T-helper 1 cell (primary cell): ENCODE measurements at places on chromosomes 3 and 15.
A peak's percentile ranks its signal among the peaks of the same experiment; 100 is the strongest.

DNA sequence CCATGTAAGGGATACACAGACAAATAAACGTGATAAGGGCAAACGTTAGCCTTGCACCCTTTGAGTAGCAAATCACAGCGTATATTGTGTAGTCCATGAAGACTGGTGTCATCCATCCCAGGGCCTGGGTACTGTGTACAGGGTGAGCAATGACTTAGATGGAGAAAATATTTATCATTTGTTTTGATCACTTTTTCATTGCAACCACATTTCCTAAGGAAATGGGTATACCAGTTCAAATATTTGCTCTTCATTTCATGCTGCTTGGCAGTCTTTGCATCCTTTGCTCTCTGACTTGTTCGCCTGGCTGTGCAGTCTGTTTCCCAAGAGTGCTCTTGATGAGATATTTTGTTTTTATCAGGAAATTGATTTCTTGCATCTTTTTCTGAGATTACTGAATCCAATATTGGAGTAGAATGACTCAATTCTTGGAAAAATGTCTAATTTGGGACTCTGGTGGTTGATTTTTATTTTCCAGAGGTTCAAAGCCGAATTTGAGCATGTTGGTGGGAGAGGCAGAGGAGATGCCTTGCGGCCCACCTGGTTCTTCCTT is 424.6 kb upstream of the SEMA6D start:
- DNase-seq: no peak

- no peak for DNase-seq
Observed at GRCh38 chr15:100082761-100083402, 258.9 kb downstream of the ADAMTS17 start.

DNA sequence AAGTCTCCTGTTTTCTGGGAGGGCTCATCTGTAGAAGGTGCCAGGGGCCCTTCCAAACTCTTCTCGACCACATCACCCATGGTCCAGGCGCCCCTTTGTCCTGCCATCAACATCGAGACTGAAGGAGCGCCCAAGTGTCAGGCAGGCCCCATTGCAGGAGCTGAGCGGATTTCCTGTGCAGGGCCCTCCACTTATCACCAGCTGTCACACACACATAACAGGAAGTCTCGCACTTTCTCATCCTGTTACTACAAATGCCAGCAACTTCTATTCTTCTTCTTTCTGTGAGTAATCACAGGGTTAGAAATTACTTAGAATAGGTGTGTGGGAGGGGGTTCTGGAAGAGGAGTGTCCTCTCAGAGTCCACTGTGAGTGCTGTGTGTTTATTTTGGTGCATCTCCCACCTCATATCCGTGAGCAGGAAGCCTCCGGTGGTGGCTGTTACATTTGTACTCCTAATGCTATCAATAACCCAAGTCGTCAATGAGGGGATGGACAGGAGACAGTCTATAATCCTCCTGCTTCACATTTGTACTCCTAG is at the start of gene KLHL6:
Gene KLHL6 (minus strand): TSS at position 166 of the 541 bp plus-strand sequence. CDS start 53 bp downstream, at position 113.
- DNase-seq: peak; percentile 26

GRCh38 chr3:12005951-12006625 is 1.9 kb downstream of the SYN2 start:
- DNase-seq: no peak

DNA sequence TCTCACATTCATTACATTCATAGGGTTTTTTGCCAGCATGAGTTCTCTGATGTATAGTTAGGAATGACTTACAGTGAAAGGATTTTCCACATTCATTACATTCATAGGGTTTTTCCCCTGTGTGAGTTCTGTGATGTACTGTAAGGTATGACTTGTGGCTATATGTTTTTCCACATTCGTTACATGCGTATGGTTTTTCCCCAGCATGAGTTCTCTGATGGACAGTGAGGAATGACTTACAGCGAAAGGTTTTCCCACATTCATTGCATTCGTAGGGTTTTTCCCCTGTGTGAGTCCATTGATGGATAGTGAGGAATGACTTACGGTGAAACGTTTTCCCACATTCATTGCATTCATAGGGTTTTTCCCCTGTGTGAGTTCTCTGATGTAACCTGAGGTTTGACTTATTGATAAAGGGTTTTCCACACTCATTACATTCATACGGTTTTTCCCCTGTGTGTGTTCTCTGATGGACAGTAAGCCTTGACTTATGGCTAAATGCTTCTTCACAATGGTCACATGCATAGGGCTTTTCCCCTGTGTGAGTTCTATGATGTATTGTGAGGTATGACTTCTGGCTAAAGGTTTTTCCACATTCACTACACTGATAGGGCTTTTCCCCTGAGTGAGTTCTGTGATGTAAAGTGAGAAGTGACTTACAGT is 47.4 kb downstream of the ZNF717 start:
- DNase-seq: no peak

- no peak for DNase-seq
Observed at GRCh38 chr3:55128225-55128823, 200.5 kb upstream of the LRTM1 start.

- DNase-seq: no peak
Observed at GRCh38 chr15:35932531-35932930, 386.6 kb upstream of the DPH6 start.

DNA sequence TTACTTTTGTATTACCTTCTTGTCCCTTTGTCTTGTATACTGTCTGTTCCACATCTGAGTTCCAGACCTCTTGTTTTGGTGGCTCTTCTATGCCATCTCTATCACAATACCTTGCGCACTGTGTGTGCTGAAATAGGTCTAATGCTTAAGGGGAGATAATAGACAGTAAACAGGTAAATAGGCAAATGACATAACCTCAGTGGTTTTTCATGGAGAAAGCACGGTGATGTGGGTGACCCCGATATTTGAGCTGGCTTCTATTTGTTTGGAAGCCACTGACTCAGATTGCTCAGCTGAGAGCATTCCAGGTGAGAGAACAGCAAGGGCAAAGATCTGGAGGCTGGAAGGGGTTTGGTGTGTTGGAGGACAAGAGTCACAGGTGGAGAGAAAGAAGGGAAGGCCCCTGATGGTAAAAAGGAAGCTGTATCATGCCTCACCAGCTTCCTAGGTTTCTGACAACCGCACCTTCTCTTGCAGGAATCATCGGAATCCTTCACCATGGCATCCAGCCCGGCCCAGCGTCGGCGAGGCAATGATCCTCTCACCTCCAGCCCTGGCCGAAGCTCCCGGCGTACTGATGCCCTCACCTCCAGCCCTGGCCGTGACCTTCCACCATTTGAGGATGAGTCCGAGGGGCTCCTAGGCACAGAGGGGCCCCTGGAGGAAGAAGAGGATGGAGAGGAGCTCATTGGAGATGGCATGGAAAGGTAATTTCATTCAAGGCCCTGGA is 795 bp downstream of the MCM2 start:
- DNase-seq: no peak

GRCh38 chr3:195385526-195385925 is 57.3 kb downstream of the ACAP2 start:
- DNase-seq: no peak

DNA sequence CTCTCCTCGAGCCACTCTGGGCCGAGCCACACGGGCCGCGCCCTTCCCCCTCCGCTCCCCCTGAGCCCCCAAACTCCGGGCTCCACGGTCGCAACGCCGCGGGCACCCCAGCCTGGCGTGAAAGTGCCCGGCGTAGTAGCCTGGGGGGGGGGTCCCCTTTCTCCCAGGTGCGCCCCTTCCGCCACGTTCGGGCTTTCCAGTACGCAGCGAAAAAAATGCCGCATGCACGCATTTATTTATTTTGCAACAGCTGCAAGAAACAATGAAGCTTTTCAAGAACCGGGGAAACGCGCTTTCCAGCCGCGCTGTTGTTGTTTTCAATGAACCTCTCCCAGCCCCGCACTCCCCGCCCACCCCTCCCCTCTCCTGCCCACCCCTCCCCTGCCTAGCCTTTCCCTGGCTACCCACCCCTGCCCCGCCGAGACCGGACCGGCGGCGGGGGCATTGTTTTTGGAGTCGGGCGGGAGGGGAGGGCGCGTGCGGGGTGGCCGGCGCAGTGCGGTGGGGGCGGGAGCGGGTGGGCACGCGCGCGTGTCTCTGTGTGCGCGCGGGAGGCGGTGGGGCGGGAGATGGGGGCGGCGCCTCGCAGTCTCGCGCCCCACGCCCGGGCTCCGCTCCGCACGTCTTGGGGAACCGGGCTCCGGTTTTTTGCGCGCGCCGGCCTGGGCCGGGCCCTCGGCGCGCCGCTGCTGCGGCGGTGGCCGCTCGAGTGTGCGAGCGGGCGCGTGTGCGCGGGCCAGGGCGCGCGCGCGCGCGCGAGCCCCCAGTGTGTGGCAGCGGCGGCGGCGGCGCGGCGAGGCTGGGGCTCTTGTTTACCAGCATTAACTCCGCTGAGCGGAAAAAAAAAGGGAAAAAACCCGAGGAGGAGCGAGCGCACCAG is at the start of gene IGF1R:
Gene IGF1R (plus strand): TSS at position 766 of the 880 bp plus-strand sequence. CDS start 1,043 bp downstream, outside the sequence.
- DNase-seq: peak; percentile 84

DNA sequence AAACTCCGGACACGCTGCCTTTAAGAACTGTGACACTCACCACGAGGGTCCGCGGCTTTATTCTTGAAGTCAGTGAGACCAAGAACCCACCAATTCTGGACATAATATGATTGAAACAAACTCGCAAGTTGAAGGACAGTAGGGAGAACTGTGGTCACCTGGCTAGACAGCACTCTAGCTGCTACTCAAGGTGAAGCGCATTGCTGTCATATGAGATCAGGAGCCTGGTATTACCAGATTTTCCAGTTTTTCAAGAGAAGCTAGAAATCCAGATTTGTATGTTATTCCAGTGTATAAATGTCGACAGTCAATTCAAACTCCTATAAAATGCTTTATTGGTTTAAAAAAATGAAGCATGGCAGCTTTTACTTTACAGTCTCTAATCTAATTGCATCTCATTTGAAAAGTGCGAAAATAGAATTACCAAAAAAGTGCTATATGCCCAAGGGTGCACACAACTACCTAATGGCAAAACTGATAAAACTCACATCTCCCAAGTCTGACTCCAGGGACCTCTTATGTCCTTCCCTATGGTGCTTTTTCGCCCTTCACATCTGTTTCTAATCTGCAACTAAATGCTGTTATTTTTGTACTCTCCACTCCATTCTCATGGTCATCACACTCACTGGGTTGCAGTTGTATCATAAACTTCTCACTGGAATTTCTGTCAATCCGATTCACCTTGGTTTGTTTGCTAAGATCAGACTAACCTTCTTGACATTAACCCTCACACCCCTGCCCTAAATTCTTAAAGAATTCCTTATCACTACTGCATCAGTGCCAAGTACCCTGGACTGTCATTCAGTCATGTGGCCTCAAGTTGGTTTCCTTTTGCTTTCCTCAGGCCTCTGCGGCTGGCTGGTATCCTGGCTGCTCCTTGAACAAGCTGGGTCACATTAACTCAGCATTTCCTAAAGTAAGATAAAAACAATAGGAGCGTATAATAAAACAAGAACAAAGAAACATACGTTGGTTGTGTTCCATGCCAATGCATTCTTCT is 31.5 kb upstream of the ARHGEF26 start:
- no peak for DNase-seq

DNA sequence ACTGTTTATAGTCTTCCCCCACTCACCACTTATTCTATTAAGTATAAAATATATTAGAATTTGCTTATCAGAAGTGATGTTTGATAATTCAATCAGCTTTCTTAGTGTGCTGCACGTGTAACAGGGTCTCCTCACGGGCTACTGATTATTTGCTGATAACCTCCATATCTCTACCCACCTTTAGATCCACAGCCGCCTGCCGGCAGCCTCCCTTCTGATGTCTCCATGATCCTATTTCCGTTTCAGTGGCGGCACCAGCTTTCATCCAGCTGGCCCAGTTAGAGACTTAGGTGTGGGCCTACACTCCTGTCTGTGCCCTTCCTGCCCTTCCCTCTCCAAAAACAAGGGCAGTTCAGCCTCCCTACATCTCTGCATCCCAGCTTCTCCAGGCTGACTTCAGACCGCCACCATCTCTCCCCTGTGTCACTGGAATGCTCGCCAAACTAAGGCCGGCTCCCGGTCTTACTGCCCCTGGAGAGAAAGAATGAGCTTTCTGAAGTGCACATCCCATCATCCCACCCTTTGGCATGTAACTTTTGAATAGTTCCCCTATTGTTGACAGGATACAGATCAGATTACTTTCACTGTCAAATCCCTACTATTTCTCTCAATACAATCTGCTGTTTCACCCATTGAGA is 76.6 kb upstream of the PRTG start:
- no peak for DNase-seq

DNA sequence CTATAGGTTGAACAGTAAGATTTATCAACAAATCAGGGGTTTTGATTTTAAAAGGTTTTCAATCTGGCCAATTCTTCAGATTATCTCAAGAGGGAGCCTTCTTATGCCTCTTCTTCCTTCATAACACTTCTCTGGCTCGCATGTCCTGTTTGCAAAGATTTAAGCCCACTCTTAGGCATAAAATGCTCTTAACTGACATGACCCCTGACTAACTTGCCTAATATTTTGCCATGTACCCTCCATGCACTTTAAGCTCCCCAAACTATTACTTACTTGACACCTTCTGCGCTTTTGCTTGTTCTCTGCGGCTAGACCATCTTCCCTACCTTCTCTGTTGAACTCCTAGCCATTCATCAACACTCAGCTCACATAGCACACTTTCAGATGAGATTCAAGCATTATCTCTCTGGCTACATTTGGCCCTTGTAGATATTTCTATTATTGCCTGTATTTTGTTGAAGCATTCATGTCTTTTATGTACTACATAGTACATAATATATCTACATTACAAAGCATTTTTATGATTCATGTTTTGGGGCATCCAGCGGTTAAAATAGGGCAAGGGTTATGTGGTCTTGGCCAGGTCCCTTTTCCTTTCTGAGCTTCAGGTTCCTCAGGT is 1.0 kb upstream of the ARIH1 start:
- no peak for DNase-seq

DNA sequence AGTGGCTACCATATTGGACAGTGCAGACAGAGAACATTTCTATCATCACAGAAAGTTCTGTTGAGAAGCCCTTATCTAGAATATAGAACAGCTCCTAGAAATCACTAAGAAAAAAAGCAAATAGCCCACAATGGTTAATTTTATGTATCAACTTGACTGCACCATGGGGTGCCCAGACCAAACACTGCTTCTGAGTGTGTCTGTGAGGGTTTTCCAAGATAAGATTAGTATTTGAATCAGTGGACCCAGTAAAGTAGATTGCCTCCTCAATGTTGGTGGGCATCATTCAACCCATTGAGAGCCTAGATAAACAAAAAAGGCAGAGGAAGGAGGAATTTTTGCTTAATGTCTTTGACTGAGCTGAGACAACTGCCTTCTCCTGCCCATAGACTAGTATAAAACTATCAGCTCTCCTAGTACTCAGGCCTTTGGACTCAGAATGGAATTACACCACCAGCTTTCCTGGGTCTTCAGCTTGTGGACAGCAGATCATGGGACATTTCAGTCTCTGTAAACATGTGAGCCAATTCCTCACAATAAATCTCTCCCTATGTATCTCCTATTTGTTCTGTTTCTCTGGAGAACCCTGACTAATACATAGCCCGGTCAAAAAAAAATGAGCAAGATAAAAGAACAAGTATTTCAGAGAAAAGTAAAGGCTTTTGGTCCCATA is 55.9 kb upstream of the OXTR start:
- DNase-seq: no peak

GRCh38 chr3:176919836-176920765 is 277.2 kb downstream of the TBL1XR1 start:
- no peak for DNase-seq

DNA sequence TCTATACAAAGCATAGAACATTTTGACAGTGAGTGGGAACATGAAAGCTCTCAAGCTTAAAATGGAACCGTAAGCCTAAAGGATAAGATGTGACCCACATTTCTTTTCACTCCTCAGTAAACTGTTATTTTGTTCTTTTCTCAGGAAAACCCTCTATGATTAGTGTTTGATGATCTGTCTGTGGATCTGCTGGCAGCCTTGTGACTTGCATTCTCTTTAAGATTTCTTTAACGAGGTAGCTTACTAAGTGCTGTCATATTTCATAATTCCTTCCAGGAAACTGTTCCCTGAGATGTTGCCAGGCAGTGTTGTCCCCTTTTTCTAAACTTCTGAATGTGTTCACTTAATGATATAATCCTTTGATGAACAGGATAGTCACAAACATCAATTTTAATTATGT is 167.6 kb downstream of the PYDC2 start:
- DNase-seq: no peak
